Fibroblast of lung (primary cell): ENCODE measurements at places on chromosomes 16 and 17.
A peak's percentile ranks its signal among the peaks of the same experiment; 100 is the strongest.

DNA sequence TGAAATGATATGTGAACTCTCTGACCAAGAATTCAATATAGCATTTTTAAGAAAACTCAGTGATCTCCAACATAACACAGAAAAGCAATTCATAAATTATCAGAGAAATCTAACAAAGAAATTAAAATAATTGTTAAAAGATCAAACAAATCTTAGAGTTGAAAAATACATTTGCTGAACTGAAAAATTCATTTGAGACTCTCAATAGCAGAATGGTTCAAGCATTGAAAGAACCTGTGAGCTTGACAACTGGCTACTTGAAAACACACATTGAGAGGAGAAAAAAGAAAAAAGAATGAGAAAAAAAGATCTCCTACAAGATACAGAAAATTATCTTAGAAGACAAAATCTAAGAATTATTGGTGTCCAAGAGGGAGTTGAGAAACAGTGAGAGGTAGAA lies 203.5 kb downstream of the CEP112 start:
- no peak for DNase-seq

DNA sequence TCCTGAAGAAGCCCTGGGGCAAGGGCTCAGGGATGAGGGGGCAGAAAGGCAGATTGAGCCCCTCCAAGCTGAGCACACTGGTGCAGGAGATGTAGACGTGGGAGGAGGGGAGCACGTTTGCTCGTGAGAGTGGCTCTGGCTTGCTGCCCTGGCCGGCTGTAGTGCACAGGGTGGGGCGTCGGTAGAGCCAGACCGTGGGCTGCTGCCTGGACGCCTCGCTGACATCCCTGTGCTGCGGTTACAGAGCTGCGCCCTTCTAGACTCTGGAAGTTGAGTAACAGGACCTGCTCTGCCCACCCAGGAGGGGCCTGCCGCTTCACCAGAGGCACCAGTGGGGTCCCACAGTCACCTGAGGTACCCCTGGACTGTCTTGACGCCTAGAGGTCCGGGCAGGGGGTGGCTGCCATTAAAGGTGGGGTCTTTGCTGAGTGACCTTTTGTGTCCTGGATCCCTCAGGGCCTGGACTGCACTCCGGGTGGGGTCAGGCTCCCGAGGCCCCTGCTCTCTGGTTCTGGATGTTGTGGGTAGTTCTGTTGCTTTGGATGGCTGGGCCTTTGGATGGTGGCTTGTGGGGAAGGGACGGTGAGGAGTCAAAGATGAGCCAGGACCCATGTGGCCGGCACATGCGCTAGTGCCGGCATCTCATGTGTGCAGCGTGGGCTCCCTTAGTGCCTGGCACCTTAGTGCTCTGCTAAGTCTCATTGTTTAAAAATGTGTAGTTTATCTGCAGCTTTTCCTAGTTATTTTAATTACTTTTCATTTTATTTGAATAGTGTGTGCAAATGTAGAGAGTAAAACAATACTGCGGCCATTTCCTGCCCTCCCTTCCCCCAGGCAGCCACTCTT lies 41.7 kb downstream of the PGS1 start:
- no peak for DNase-seq

DNA sequence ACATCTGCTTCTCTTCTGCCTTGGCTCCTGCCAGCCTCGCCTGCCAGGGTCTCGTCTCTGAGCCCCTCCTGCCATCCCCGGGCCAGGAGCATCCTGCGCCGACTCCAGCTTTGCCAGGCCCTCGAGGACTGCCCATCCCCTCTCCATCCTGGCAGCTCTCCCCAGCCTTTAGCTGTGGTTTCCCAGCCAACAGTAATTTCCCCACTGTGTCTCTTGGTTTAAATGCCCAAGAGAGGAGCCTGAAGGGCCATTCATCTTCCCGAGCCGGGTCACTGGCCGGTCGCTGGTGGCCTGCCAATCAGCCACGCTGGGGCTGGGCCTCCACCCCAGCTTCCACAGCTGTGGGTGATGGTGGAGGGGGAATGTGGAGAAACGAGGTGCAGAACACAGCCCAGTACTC lies 47.8 kb downstream of the MRC2 start:
- peak; percentile 59 for DNase-seq

- no peak for DNase-seq
These were observed 99.2 kb downstream of the ZNF778 start for GRCh38 chr16:89316701-89317100.

- no peak for DNase-seq
These were observed 3.4 kb downstream of the WWOX start for GRCh38 chr16:78102865-78103264.

DNA sequence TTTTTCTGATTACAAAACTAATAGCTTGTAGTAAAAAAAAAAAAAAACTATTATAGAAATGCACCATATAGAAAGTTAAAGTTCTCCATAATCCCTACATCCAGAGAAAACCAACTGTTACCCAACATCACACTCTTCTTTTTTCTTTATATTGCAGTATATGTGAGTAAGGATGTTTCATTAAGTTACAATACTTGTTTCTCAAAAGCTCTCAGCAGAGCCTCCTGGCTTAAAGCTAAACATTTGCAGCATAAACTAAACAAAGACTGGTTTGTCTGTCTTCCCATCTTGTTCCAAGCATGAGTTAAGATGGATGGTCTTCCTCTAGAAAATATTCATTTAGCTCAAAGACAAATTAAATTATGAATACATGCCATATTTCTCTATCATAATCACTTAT lies 25.2 kb downstream of the GRB2 start:
- no peak for DNase-seq

GRCh38 chr17:72150632-72151460 lies 30.0 kb downstream of the SOX9 start:
- no peak for DNase-seq

GRCh38 chr17:64244165-64244564 lies 18.9 kb downstream of the TEX2 start:
- no peak for DNase-seq

- no peak for DNase-seq
These were observed 37.3 kb downstream of the SMG6 start for GRCh38 chr17:2266045-2266864.

- no peak for DNase-seq
These were observed 26.9 kb downstream of the NLRC5 start for GRCh38 chr16:57016301-57016700.

DNA sequence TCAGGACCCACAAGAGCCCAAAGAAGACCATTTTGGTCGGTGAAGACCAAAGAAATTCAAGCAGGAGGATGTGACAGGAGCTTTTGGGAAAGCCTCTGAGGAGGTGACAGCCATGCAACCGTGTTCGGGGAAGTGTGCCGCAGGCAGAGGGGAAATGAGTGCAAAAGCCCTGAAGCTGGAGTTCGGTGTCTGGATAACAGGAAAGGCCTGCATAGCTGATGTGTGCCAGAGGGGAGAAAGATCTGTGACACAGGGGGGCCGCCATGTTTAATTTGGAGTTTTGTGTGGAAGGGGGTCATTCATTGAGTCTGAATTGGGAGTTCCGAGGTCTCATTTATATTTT lies 870 bp upstream of the ZC3H7A start:
- no peak for DNase-seq

DNA sequence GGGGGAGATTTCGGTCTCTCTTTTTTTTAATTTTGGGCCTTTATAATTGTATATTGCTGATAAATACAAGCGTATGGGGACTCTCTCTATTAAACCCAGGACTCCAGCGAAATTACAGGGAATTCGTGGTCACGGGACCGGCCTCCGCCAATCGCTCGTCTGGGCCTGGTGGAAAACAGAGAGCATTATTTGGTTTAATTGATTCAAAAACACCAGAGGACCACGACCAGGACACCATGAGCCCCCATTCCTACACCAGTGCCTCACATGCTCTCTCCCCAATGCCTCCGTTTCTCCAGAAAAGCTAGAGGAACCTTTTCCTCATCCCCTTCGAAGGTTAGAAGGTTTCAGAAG lies at the start of gene HOXB2:
TSS of gene HOXB2 (minus strand) at position 88 of the 354 bp plus-strand sequence. CDS start 198 bp downstream, outside the sequence.
- DNase-seq, result no peak

DNA sequence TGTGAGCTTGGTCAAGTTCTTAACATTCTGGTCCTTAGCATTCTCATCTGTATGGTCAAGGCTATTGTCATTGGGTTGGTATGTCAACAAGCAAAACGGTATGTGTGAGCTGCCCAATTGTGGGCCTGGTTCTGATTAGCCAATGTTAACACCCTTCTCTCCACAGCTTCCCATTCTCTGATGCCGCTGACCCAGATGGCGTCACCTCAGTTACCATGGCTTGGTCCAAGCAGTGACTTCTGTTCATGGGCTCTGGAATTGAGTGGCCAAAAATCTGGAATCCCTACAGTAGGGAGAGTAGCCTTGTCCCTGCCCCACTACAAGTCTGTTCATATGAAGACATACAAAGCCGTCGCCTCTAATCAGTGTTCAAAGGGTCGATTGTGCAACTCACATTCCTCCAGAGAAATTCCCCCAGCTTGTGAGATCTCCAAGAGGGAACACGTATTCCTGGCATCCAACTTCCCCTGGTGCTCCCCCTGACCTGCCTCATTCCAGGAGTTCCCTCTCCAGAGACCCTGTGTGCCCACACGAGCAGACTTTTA lies 15.8 kb downstream of the TMEM98 start:
- peak; percentile 61 for DNase-seq

DNA sequence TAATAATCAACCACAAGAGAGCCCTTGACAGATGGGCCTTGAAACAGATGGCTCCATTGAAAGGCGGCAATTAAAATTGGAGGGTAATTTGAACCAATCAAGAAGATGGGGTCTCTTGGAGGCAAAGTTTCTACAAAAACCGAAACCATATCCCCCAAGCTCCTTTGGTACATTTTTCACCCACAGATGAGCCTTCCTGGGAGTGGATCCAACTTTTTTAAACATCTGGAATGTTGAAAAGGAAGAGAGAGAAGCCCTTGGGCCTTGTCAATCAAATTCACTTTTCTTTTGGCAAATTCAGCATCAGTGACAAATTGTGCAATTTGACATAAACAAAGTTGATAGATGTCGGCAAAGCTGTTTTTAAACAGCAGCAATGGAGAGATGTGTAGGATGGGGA lies 13.2 kb upstream of the NUP93 start:
- DNase-seq, result no peak

- no peak for DNase-seq
These were observed 9.8 kb downstream of the MYL4 start for GRCh38 chr17:47218896-47219430.

- DNase-seq, result no peak
These were observed 15.3 kb upstream of the RPTOR start for GRCh38 chr17:80529104-80529903.

DNA sequence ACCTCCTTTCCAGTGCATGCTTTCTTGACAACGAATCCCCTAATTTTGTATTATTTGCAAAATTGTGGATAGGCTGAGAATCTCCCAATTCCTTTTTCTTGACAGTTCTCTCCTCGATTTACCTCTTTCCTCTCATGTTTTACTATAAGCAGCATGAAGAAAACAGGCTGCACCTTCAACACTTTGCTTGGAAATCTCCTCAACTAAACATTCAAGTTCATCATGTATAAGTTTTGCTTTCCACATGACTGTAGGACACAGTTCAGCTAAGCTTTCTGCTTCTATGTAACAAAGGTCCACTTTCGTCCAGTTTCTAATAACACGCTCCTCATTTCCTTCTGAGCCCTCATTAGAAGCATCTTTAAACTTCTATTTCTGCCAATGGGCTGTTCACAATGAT lies 199.0 kb upstream of the NLRP1 start:
- DNase-seq, result no peak

DNA sequence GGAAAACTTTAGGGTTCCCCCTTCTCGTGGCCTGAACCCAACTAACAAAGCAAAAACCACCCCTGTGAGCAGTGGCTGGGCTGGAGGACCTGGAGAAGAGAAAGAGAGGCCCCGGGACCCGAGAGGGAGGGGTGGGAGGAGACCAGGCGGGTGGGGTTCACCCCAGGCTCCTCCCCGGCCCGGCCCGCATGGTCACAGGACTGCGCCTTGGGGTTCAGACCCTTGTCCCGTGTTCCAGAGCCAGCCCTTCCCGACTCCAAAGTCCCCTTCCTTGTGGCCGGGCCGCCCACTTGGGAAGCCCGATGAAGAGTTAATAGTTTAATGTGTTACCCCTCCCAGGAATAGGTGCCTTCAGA lies 852 bp downstream of the MARVELD3 start:
- DNase-seq, result no peak

DNA sequence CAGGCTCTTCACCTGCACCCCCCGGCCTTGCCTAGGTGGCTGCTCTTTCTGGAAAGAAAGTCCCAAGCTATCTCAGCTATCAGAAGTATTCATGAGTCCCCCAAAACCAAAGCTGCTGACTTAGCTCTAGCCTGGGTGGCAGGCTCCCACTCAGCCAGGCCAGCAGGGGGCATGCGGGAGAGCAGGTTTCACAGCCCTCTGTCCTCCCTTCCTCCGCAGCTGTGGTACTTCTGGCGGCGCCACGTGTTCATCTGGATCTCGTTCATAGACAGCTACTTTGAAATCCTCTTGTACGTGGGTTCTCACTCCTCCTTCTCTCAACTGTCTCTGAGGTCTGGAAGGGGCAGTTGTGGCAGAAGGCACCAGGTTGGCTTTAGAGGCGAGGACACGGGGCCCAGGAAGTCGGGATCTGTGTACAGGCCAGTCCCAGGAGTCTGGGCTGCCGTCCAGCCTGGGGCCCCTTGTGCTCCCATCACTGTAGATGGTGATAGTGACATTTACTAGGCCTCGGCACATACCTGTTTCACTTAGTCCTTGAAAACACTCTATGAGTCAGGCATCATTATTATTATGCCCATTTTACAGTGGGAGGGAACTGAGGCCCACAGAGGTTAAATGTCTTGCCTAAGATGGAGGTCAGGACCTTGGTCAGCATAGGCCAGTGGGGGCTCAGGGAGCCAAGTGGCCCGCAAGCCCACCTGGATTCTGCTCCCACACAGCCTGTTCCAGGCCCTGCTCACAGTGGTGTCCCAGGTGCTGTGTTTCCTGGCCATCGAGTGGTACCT lies 12.9 kb downstream of the TRPV2 start:
- peak; percentile 74 for DNase-seq

DNA sequence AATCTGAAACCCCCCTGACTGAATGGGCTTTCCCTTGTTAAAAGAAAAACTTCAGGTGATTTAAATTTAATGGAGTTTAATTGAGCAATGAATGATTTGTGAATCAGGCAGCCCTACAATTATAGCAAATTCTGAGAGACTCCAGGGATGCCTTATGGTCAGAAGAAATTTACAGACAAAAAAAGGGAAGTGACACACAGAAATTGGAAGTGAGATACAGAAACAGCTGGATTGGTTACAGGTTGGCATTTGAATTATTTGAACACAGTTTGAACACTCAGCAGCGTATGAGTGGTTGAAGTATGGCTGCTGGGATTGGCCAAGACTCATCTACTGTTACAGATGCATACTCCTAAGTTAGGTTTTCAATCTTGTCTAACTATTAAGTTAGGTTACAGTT lies 19.0 kb upstream of the CPHXL start:
- no peak for DNase-seq

GRCh38 chr17:5950878-5951277 lies 119.3 kb upstream of the WSCD1 start:
- DNase-seq, result no peak
